Immature natural killer cell (primary cell): ENCODE measurements at places on chromosomes 13 and 19. TPM values are rescaled to one million over a fixed set of nuclear protein-coding genes. Genes with fewer than 3 reads are reported as not detected.

GRIN2D gene
- polyA plus RNA-seq, result not detected

USHBP1 gene
- not detected for polyA plus RNA-seq

PGLYRP2 gene
- polyA plus RNA-seq, result not detected

CD33 gene
- polyA plus RNA-seq, result 3.5 TPM
